ENCODE measurements at places on chromosomes 7 and 10. TPM values are rescaled to one million over a fixed set of nuclear protein-coding genes. Genes with fewer than 3 reads are reported as not detected.

DNA sequence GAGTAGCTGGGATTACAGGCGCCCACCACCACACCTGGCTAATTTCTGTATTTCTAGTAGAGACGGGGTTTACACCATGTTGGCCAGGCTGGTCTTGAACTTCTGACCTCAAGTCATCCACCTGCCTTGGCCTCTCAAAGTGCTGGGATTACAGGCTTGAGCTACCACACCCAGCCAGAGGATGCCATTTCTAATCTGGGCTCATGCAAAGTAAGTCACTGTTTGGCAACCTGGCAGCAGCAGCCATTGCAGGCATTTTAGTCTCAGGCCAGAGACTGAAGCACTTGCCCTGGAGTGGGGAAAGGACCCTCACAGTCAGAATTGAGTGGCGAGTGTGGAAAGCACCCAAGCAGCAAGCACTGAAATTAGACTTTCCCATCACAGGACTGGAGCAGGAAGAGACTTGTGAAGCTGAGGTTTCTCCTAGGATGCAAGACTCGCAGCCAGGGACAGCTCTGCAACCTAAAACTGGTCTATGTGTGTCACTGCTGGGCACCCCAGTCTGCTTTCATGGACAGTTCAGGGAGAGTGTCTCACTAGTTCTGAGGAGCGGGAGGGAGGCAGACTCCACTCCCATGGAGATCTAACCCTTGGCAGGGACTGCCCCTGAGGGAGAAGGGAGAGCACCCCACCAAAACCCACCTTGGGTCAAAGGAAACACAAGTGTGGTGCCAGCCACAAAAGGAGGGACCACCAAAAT lies 27.6 kb downstream of the SNX13 start:
- no peak for DNase-seq

GRCh38 chr7:44196450-44196872 lies 4.3 kb upstream of the YKT6 start:
- DNase-seq = no peak

- no peak for DNase-seq
Observed at GRCh38 chr7:149240637-149241036, 1.2 kb downstream of the ZNF212 start.

GNG11 gene
- 49.6 TPM for total RNA-seq

- DNase-seq = no peak
Observed at GRCh38 chr7:130951303-130951975, 217.4 kb upstream of the KLF14 start.

Measured in osteocyte (in vitro differentiated cells).